Small intestine (tissue), 16 donors: ENCODE measurements at places on chromosomes 5 and 9. TPM values are rescaled to one million over a fixed set of nuclear protein-coding genes. Genes with fewer than 3 reads are reported as not detected.

Gene MARCHF11
- polyA plus RNA-seq: 0.13 TPM

Gene CCDC183
- polyA plus RNA-seq: 0.40 TPM

Gene PTPA
- 113 TPM for polyA plus RNA-seq

Gene KDM4C
- 27.3 TPM for polyA plus RNA-seq

Gene IFNK
- polyA plus RNA-seq: 0.07 TPM

Gene SAPCD2
- polyA plus RNA-seq: 1.1 TPM

Gene C5orf15
- polyA plus RNA-seq: 39.2 TPM

Gene CA9
- polyA plus RNA-seq: 0.09 TPM
